Esophagus squamous epithelium (tissue), 5 donors: ENCODE measurements at places on chromosomes 2 and 18. TPM values are rescaled to one million over a fixed set of nuclear protein-coding genes. Genes with fewer than 3 reads are reported as not detected.
A peak's percentile ranks its signal among the peaks of the same experiment; 100 is the strongest.

GRCh38 chr18:2902327-2902726 is 55.5 kb downstream of the EMILIN2 start:
- DNase-seq: no peak
- H3K4me3 ChIP-seq: no peak overlapping the region
- H3K27me3 ChIP-seq: no peaks in the 10 kb centered on the region
- peak overlapping the region; percentile 47 for H3K27ac ChIP-seq

DNA sequence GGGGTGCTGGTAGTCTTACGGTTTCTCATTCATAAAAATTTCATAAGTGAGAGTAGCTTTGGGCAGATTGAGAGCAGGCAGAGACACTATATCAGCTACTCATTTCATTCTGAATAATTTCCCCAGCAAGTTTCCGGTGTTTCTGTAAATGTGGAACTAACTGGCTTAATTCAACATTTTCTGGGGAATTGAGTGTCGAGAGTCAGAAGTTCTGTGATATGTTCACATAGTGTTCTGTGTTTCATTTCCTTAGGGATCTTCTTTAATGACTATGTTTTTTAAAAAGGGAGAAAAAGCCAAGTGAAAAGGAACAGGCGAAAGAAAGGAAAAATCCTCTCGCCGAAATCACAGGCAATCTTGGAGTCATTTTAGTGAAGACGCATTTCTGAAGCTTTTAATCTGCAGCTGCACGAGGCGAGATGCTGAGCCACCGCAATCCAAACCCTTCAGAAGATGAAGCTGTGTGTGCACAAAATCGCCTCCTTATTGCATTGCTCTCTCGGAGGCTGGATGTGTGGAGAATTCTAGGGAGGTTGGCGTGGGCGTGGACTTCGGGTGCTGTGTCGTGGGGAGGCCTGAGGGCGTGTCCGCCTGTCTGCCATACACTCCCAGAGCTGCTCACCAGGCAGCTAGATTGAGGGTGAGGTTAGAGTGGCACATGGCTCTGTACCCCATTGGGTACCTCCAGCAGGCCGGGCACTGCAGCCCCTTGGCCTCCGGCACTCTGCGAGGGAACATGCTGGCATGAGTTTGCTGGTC is 38.4 kb upstream of the HDAC4 start:
- no peak overlapping the region for H3K27ac ChIP-seq
- no peak overlapping the region for H3K4me3 ChIP-seq
- no peaks in the 10 kb centered on the region for H3K27me3 ChIP-seq

GRCh38 chr2:18841248-18842150 is 252.1 kb upstream of the NT5C1B start:
- H3K27me3 ChIP-seq: no peaks in the 10 kb centered on the region
- no peaks in the 10 kb centered on the region for H3K36me3 ChIP-seq
- no peaks in the 10 kb centered on the region for H3K4me1 ChIP-seq
- no peak overlapping the region for H3K4me3 ChIP-seq

DNA sequence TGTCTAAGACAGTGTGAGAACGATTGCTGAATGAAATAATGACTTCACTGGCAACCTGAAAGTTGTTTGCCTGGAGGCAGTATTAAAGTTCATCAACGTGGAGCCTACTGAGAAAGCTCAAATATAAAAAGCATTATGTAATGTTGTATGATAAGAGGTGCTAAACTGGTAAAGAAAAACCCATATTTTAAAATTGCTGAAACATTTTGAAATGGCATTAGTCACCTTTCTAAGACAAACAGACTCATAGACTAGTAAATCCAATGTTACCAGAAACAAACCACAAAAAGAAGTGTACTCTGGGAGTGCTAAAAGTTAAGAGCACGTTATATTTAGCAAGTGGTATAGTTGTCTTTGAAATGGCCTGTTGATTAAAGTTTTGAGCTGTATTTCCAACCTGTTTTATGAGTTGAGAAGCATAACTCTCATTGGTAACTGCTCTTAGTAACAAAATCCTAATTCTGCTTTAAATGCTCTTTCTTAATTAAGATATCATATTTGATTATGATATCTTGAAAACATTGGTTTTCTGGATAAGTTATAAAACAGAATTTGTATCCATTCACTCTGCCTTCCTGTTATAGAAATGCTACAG is 62.7 kb downstream of the CYP1B1 start:
- peaks cover 7% of the 10 kb centered on the region for H3K4me1 ChIP-seq
- no peak for DNase-seq
- H3K27ac ChIP-seq: no peak overlapping the region
- H3K36me3 ChIP-seq: no peaks in the 10 kb centered on the region
- no peak overlapping the region for H3K4me3 ChIP-seq

The CENPA gene
- total RNA-seq: 3.4 TPM

The SRD5A2 gene
- not detected for total RNA-seq

GRCh38 chr18:48845174-48845573 is 105.6 kb downstream of the SMAD7 start:
- H3K27ac ChIP-seq: no peak overlapping the region
- H3K36me3 ChIP-seq: no peaks in the 10 kb centered on the region
- no peak for DNase-seq
- H3K4me3 ChIP-seq: no peak overlapping the region

The FAM228A gene
- not detected for total RNA-seq

DNA sequence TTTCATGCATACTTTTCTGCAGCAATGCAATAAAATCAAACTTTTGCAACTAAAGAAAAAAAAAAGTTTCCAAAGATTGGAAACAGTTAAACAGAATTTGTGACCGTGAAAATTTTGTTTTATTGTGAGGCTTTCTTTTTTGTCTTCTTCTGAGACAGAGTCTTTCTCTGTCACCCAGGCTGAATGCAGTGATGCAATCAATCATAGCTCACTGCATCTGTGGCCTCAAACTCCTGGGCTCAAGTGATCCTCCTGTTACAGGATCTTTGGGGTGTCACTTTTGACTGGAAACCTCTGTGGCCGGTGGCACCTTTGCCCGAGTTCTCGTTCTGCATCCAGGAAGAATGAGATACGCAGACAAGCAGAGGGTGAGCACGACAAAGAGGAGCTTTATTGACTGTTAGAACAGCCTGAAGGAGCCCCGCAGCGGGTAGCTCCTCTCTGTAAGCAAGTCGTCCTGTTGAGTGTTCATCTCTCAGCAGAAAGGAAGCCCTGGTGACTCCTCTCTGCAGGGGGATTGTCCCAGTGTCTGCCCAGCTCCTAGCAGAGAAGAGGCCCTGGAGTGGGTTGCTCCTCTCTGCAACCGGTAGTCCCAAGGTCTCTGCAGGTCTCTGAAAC is 16.9 kb upstream of the ILKAP start:
- no peaks in the 10 kb centered on the region for H3K36me3 ChIP-seq
- H3K27me3 ChIP-seq: peaks cover 3% of the 10 kb centered on the region
- no peaks in the 10 kb centered on the region for H3K4me1 ChIP-seq
- DNase-seq: no peak
- H3K27ac ChIP-seq: no peak overlapping the region

DNA sequence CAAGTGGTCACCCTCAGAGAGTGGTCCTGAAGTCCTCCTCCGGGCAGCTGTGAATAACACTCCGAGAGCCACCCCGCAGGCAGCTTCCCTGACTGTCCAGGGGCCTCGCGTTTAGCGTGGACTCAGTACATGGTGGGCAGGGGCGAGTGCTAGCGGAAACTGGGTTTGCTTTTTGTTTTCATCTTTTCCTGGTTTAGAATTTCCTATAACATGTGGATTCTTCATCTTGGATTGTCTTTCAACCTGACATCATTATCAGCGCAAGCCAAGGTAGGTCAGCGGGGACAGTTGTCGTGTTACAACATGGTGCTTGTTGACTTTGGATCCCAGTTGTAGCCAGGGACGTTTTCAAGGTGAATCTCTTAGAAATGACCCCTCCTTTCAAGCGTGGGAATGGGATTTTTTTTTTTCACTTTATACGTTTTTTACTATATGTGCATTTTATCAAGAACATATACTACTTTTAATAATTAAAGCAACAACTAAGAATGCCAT is 20.9 kb downstream of the RMC1 start:
- H3K27me3 ChIP-seq: no peaks in the 10 kb centered on the region
- H3K4me3 ChIP-seq: no peak overlapping the region
- DNase-seq: no peak
- H3K27ac ChIP-seq: peak overlapping the region; percentile 31
- H3K4me1 ChIP-seq: peaks cover 34% of the 10 kb centered on the region

DNA sequence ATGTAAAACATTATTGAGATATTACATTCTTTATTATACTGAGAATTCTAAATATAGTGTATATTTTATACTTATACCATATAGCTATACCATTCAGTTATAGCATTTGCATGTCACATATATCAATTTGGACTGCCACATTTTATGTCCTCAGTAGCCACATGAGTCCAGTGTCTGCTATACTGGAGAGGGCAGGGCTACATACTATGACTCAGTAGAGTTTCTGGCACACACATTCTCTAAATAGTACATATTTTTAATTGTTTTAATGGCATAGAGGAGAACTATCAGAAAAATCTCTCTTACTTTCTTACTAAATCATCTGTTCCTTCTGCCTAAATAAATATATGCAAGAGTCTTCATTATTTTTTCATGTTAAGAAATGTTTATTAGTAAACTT is 55.4 kb upstream of the COL5A2 start:
- no peaks in the 10 kb centered on the region for H3K27me3 ChIP-seq
- no peak overlapping the region for H3K27ac ChIP-seq
- H3K4me1 ChIP-seq: no peaks in the 10 kb centered on the region
- no peak for DNase-seq

DNA sequence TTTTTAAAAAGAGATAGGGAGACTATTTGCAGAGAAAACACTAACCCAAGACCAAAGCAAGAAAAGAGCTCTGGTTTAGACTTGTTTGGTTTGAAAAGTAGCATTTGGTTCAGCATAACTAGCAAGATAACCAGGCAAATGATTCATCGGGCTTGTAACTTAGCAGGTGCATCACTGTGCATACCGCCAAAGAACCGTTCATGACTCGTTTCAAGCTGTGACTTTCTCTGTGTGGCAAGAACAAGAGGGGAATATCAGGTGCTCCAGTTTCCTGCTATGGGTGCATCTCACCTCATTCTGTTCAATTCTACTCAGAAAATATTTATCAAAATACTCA is 244.9 kb downstream of the ETAA1 start:
- DNase-seq: no peak
- no peaks in the 10 kb centered on the region for H3K4me1 ChIP-seq
- no peaks in the 10 kb centered on the region for H3K27me3 ChIP-seq
- H3K36me3 ChIP-seq: no peaks in the 10 kb centered on the region
- H3K27ac ChIP-seq: no peak overlapping the region

GRCh38 chr2:125085904-125086303 is 1060.8 kb downstream of the CNTNAP5 start:
- no peaks in the 10 kb centered on the region for H3K36me3 ChIP-seq
- H3K4me1 ChIP-seq: no peaks in the 10 kb centered on the region
- no peak overlapping the region for H3K4me3 ChIP-seq
- H3K27me3 ChIP-seq: no peaks in the 10 kb centered on the region
- no peak overlapping the region for H3K27ac ChIP-seq
- DNase-seq: no peak

DNA sequence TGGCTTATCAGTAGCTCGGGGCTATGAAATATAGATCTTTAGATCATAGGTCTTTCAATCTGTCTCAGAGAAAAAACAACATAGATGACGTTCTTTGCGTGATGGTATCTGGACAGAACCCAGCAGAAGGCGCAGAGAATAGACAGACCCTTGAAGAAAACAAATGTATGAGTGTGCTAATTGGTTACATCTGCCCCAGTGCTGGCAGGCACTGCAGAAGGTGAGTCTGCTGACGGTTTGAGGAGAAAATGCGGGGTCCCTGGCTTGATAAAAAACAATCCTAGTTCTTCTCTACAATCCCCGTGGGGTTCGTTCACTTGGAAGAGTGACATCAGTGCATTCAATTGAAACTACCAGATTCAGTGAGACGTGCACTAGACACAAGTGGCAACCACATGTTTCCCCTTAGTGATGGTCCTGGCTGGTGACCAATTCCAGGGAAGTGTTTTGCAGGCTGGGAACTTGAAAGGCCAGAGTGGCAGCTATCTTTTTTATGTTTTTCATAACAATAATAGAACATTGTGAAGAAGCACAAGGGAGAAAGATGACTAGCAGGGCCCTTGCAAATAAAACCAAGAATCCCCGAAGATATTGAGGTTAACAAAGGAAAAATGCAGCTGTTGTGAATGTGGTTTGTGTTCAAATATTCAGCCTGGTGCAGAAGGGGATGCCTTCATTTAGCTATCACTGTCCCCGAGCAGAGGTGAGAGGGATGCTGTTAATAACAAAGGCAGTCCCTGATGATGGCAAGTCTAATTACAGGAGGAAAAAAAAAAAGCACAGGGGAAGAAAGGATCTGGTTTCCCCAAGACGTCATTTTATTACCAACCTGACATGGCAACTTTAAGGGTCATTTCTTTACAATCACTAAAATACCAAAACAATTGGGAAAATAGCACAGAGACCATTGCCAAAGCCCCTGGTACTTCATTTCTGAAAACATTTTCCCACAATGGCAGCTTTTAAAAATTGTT is 337.6 kb upstream of the FIGN start:
- H3K27ac ChIP-seq: no peak overlapping the region
- H3K4me1 ChIP-seq: no peaks in the 10 kb centered on the region
- H3K36me3 ChIP-seq: no peaks in the 10 kb centered on the region
- no peak for DNase-seq
- no peaks in the 10 kb centered on the region for H3K27me3 ChIP-seq

- H3K27me3 ChIP-seq: no peaks in the 10 kb centered on the region
- H3K4me3 ChIP-seq: no peak overlapping the region
- DNase-seq: no peak
- H3K27ac ChIP-seq: no peak overlapping the region
- H3K4me1 ChIP-seq: peaks cover 31% of the 10 kb centered on the region
Measured at GRCh38 chr18:59270689-59271257, 2.5 kb downstream of the RAX start.

GRCh38 chr2:38405917-38406596 is 29.0 kb upstream of the ATL2 start:
- H3K27ac ChIP-seq: peak overlapping the region; percentile 69
- H3K36me3 ChIP-seq: no peaks in the 10 kb centered on the region
- H3K4me3 ChIP-seq: no peak overlapping the region
- no peak for DNase-seq

GRCh38 chr2:25303633-25304236 is 38.0 kb downstream of the DNMT3A start:
- no peak for DNase-seq
- peaks cover 37% of the 10 kb centered on the region for H3K4me1 ChIP-seq
- H3K27ac ChIP-seq: no peak overlapping the region
- H3K4me3 ChIP-seq: no peak overlapping the region
- no peaks in the 10 kb centered on the region for H3K27me3 ChIP-seq
- H3K36me3 ChIP-seq: no peaks in the 10 kb centered on the region

DNA sequence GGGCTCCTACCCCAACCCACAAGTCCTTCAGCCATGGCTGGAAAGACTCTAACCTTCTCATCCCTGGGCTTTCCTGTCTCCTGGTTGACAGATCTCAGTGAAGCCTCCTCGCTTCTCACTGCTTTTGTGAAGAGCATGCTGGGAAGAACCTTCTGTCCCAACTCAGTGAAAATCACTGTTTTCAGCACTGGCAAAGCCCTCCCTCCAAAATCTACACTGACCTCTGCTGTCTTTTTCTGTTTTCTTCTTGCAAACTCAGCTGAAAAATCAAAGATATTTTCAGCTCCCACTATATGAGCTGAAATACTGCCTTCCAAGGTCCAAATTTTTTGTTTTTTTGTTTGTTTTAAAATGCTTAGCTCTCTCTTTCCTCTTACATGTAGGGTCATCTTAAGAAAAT is 266.3 kb upstream of the AGAP1 start:
- H3K4me3 ChIP-seq: no peak overlapping the region
- H3K27ac ChIP-seq: no peak overlapping the region
- DNase-seq: no peak
- H3K4me1 ChIP-seq: peaks cover 5% of the 10 kb centered on the region
- no peaks in the 10 kb centered on the region for H3K36me3 ChIP-seq
- no peaks in the 10 kb centered on the region for H3K27me3 ChIP-seq

The PLCL1 gene
- total RNA-seq: 0.35 TPM
